Stimulated activated CD4-positive, alpha-beta T cell treated with anti-CD3 and anti-CD28 coated beads, TNF-alpha, amount 100 ng/mL, for 1 hour (primary cell): ENCODE measurements at places on chromosomes 16 and 17.

DNA sequence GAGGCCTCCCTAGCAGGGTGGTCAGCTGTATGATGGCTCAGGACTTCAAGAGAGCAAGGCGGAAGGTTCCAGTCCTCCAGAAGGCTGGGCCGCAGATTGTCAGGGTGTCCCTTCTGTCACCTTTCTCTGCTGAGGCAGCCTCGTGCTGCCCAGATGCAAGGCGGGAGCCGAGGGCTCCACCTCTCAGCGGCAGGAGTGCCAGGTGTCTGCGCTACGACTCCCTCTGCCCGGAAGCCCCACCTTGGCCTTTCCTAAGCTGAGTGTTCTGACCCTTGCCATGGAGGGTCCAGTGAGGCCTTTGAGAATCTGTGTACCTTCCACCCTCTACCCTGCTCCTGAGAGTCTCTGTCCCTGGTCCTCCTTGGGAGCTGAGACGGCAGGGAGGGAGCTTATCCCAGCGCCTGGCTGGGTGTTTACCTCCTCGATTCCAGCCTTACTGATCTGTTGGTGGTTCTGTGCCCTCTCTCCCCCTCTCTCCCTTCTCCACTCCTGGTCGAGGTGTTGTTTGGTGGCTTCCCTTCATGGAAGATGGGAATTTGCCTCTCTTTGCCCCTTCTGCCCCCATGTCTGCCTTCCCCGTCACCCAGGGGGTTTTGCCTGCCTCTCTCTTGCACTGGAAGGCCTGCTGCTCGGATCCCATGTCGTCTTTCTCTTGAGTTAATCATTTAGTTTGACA, 2.2 kb upstream of the ZNF750 start:
- DNase-seq, result no peak

DNA sequence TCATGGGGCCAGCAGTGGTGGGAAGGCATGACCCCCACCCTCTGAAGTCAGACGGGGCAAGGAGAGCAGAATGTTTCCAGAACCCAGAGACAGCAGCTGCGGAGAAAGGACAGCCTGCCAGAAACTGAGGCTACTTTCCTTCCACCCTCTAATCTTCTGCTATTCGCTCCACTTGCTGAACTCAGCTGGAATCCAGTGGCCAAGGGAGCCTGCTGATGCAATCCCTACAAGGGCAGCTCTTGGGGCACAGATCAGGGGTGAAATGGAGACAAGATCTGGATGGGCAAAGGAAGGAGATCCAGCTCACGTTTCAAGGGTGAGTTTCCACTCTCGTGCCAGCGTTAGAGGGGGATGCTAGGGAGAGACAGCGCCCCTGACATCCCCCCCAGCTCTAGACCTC, 479.1 kb downstream of the SLC39A11 start:
- DNase-seq, result no peak

GRCh38 chr16:66662445-66663194, 33.9 kb downstream of the CMTM4 start:
- DNase-seq, result no peak

GRCh38 chr16:79618692-79619050, 18.1 kb upstream of the MAF start:
- no peak for DNase-seq

- DNase-seq, result no peak
Observed at GRCh38 chr17:8161289-8162232, 1.2 kb downstream of the VAMP2 start.

- no peak for DNase-seq
Observed at GRCh38 chr16:50265260-50265659, 1.1 kb upstream of the ADCY7 start.

GRCh38 chr17:64607862-64608565, 54.1 kb downstream of the SMURF2 start:
- DNase-seq, result no peak

- DNase-seq, result peak; percentile 66
Observed at GRCh38 chr17:78133971-78134898, 3.7 kb downstream of the TMC8 start.

- DNase-seq, result no peak
Observed at GRCh38 chr16:13621639-13622038, 298.3 kb upstream of the ERCC4 start.

DNA sequence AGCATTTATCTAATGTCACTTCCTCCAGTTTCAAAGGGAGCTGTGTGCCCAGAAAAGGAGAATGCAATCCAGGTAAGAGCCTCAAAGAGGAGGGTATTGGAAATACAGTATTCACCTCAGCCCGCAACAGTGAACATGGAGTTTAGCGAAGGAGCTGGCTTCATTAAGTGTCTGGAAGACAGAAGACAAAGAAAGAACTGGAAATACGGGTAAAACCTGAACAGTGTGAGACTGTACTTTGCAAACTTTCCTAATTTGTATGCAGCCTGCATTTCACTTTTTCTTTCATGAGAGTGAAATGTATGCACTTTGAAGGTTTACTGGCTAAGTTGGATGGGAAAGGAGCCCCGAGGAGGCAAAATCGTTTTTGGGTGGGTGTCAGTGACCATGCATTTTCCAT, 478.4 kb downstream of the HS3ST3B1 start:
- DNase-seq, result no peak

DNA sequence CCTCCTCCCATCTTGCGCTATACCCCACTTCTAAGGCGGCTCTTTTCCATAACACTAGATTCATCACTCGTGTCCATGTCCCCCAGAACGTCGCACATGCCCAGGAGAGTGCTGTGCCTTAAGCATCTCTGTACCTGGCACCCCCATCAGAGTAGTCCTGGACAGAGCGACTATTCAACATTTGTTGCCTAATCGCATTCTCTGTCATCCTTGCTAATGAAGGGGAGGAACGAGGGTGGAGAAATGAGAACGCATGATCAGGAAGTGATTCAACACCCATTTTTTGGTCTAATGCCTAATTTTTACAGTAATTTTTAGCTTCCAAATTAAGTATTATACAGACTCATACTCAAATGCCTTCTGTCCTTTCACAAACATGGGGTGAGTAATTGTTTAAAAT, 53.2 kb downstream of the SLC39A11 start:
- no peak for DNase-seq

DNA sequence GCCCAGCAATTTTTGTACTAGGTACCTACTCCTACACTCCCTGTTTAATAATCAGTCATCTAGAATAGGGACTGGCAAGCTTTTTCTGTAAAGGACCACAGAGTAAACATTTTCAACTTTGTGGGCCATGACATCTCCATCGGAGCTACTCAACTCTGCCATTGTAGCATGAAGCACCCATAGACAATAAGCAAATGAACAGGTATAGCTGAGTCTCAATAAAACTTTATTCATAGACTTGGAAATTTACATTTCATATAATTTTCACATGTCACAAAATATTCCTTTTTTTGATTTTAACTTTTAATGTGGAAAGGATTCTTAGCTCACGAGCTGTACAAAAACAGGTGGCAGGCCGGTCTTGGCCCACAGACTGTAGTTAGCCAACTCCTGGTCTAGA, 345.8 kb downstream of the SOX9 start:
- no peak for DNase-seq

DNA sequence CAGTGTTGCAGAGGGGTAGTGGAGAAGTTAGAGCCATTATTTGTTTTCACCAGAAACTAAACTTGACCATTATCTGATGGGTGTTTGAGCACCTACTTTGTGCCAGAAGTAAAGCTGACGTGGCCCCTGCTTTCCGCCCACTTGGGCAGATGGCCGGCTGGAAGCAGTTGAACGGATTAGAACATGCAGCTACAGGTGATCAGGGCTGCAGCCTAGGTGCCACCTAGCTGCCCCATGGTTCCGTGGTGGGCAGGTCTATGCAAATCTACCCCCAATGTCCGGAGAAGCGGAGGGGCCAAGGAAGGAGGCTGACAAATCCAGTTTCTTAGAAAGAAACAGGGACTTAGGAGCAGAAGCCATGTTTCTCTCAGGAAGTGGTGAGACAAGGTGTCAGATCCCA, 62.7 kb downstream of the B9D1 start:
- DNase-seq, result no peak

- DNase-seq, result peak; percentile 60
Observed at GRCh38 chr17:82205720-82206508, 6.7 kb downstream of the CCDC57 start.

DNA sequence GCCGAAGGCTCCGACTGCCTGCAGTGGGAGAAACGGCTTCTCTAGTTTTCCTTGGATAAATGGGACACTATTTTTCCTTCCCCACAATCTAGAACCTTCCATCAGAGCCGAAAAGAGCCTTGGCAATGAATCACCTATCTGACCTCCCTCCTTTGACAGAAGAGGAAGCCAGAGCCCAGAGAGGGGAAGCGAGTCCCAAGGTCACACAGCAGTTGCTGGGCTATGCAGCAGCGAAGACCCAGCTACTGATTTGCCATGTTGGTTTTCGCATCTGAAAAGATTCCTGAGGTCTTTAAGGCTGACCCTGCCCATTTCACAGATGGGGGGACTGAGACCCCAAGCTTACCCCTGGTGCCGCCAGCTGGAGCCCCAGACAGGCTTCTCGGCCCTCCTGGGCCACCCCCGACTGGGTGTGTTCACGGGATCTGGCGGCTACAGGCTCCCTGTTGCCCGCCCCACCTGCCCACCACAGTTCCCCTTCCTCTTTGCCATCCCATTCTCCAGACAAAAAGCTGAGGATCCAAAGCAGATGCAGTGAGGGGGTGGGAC, 45.9 kb downstream of the RAI1 start:
- DNase-seq, result no peak

DNA sequence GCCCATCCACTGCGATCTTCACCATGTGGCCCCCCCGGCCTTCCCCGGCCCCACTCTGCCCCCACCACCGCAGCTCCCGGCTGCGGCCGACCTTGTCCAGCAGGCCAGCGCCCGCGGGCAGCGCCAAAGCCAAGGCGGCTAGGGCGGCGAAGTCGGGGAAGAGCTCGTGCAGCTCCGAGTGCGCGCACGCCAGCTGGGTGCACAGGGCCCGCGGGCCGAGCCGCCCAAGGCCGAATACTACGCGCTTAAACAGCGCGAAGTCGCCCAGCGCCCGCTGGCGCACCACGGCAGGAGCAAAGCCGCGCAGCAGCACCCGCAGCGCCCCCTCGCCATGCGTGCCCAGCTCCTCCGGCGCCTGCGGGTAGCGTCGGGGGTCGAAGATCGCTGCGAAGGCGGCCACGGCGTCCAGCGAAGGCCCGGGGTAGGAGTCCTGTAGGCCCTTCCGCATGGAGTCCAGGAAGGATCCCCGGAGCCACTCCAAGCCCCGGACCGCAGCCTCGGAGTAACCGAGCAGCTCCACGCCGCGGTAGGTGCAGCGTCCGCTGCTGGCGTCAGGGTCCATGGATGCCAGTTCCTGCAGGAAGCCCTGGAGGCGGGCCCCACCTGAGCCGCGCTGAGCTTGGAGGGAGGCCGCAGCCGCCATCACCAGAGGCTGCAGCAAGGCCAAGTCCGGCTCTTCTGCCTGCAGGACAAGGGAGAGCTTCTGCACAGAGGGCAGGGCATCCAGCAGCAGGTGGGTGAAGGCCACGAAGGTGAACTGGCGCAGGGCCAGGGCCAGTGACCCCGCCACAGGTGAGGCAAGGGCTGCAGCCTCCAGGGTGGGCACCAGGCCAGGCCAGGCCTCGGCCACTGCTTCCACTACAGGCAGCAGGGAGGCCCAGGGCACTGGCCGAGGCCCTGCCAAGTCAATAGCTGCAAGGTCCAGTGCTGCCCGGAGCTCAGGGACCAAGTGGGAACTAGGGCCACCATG, 10.3 kb downstream of the C17orf113 start:
- DNase-seq, result no peak

GRCh38 chr17:62572888-62573401, 54.5 kb upstream of the MRC2 start:
- no peak for DNase-seq

DNA sequence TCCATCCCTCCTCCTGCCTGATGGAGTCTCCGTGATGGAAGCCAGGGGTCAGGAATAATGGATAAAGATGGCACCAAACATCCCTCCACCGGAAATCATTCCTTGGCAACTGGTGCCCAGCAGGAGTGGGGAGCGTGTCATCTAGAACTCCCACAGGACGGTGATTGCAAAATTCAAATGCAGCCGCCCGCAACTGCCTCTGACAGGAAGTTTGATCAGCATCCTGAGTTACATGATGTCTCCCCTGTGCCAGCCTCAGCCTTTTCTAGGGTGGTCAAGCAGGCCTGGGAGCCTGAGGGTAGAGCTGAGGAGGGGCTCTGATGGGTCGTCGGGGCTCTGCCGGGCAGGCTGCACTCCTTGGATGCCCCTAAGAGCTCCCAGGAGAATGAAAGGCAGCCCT, 52.8 kb downstream of the GSG1L start:
- DNase-seq, result no peak

GRCh38 chr17:17752821-17753321, 71.6 kb downstream of the RAI1 start:
- no peak for DNase-seq

DNA sequence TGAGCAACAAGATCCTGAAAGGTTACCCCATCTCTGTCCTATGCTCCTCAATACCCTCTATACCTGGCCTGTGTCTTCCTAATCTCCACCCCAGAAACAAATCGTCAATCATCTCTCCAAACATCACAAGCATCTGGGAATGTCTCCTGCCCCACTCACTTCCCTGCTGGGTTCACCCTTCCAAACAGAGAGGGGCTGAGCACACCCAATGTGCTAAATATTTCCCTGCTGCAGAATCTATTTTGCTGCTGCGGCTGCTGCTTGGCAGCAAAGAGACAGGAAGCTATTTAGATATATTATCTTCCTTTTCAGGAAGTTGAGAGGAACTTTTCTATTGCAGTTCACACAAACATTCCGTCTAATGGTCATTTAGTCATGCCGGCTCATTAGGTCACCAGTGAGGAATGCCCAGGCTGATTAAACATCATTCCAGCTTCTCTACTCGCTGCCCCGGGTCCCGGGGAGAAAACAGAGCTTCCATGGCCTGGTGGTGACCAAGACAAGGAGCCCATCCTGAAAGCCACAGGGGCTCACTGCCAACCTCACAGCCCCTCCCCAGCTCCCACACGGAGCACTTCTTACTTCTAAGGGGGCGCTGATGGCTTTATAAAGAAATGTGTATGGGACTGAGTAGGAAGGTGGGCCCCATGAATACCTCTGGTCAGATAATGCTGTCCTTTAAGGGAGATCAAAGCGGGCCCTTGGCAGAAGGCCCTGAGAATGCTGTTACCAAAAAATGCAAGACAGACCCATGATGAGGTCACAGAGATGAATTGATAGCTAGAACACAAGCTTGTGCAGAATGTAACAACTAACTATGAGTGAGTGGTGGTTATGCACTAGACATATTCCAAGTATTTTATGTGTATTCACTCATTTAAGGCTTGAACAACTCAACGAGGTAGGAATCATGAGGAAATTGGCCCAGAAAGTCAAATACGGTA, 218.3 kb downstream of the SOX9 start:
- DNase-seq, result no peak

GRCh38 chr17:50298018-50298417, 23.8 kb downstream of the TMEM92 start:
- DNase-seq, result no peak

DNA sequence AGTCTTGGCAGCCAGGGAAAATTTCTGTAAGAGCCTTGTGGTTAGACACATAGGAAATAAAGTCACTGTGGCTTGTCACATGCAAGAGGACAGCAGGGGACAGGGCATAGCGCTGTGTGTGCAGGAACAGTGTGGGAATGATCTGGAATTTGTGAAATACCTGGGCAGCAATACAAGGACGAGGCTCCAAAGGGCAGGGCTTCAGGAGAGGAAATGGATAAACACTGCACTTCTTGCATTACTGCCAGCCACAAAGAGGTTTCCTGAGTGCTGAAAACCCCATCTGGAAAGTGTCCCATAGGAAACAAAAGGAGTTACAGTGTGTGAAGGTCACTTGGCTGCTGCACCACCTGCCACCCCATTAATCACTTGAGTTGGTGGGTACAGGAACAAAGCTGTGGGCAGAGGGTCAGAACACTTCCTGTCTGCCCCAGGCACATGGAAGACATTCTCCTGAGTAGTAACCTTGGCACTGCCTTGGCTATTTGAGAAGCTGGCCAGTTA, 12.1 kb upstream of the HP start:
- DNase-seq, result no peak
